ENCODE measurements at places on chromosomes 1 and 21. TPM values are rescaled to one million over a fixed set of nuclear protein-coding genes. Genes with fewer than 3 reads are reported as not detected.

The BTG2 gene
- 28.3 TPM for polyA plus RNA-seq

DNA sequence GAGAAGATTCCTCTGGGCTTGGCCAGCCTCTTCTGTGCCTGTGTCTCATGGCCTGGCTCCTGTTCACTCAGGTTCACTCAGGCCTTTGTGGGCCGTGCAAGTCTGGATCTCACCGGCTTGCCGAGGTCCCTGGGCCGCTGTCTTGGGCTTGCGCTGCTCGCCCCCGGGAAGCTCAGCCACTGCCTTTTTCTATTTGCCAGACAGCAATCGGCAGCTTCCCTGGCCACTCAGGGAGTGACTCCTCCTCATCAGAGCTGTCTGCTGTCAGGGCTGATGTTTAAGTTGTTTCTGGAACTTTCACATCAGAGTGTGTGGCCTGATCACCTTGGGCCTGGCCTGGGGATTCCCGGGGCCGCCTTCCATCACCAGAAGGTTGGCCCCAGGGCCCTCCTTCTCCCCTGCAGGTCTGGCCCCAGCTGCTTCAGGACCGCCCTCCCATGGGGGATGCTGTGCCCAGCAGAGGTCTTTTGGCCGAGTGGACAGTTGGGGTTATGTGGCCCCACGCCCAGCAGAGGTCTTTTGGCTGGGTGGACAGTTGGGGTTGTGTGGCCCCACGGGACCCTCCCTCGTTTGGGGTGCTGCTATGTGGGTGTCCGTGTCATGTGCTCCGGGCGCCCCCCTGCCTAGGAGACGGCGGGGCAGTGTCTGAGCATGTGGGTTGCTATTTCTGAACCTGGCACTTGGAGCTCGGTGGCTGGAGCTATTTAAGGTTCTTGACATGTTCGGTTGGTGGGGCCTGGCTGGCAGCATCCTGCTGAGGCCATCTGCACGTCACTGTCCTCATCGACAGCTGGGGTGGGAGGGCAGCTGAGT is 12.5 kb downstream of the SLX9 start:
- peak; percentile 65 for DNase-seq

DNA sequence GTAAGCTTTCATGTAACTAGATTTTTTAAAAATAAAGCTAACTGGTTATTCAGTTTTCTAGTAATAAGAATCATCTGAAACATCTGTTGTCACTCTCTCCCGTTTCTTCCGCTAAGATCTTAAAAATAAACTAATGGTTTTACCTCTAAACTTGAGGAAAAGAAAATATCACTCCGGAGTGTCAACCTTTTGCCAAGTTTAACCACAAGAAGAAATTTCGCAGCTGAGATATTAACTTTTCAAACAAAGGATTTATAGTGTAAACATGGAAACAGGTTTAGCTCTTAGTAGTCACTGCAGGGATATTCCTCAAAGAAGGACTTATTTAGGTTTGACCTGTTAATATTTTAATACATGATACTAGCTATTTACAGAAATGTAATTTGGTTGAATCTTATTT is 954.9 kb downstream of the ADGRL2 start:
- DNase-seq, result no peak

GRCh38 chr21:37582590-37582989 is 216.0 kb downstream of the DYRK1A start:
- peak; percentile 39 for DNase-seq

DNA sequence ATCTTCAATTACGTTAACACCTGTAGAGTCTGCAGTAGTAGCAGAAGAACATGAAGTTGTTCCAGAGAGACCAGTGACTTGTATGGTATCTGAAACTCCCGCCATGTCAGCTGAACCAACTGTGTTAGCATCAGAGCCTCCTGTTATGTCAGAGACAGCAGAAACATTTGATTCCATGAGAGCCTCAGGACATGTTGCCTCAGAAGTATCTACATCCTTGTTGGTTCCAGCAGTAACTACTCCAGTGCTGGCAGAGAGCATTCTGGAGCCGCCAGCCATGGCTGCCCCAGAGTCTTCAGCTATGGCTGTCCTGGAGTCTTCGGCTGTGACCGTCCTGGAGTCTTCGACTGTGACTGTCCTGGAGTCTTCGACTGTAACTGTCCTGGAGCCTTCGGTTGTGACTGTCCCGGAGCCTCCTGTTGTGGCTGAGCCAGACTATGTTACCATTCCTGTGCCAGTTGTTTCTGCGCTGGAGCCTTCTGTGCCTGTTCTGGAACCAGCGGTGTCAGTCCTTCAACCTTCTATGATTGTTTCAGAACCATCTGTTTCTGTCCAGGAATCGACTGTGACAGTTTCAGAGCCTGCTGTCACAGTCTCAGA is 10.3 kb downstream of the SON start:
- no peak for DNase-seq

The GJC2 gene
- polyA plus RNA-seq, result 1.0 TPM

- DNase-seq, result no peak
Measured at GRCh38 chr1:227487606-227488005, 75.8 kb upstream of the ZNF678 start.

The RGL1 gene
- 9.8 TPM for polyA plus RNA-seq

The LIN28A gene
- not detected for polyA plus RNA-seq

DNA sequence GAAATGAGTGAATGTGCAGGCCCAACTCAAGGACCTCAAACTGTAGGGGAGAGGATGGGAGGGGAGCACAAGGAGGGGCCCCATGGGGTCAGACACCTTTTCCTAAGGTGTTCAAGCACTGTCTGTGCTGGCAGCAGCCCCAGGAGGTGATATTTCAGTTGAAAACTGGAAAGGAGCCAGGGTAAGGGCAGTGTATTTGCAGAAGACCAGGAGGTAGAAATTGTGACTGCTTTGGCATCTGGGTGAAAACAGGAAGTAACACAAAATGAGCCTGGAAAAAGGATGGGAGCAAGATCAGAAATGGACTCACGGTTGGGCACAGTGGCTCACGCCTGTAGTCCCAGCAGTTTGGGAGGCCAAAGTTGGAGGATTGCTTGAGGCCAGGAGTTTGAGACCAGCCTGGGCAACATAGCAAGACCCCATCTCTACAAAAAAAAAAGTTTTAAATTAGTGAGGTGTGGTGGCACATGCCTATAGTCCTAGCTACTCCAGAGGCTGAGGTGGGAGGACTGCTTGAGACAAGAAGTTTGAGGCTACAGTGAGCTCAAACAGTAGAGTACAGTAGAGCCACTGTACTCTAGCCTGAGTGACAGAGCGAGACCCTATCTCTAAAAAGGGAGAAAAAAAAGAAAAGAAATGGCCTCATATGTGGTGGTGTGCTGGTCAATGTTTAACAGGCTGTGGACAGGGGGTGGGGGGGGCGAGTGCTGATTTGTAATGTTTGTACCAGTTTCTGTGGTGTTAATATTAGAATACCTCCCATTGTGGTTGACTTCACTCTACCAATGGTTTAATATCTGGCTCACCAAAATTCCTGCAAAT is 76.2 kb upstream of the ANGPTL1 start:
- no peak for DNase-seq

GRCh38 chr1:109263597-109264378 is 14.4 kb downstream of the CELSR2 start:
- DNase-seq, result peak; percentile 85

The MRAP gene
- polyA plus RNA-seq, result 10.5 TPM

- DNase-seq, result peak; percentile 17
Measured at GRCh38 chr21:21688889-21689288, 690.7 kb downstream of the NCAM2 start.

The MTHFR gene
- polyA plus RNA-seq, result 17.7 TPM

The CAPN8 gene
- polyA plus RNA-seq, result not detected

The NTMT2 gene
- 0.29 TPM for polyA plus RNA-seq

The AMPD1 gene
- polyA plus RNA-seq, result not detected

Measured in heart right ventricle (tissue), 16 donors.